ENCODE measurements at places on chromosomes 3 and 15. TPM values are rescaled to one million over a fixed set of nuclear protein-coding genes. Genes with fewer than 3 reads are reported as not detected.

DNA sequence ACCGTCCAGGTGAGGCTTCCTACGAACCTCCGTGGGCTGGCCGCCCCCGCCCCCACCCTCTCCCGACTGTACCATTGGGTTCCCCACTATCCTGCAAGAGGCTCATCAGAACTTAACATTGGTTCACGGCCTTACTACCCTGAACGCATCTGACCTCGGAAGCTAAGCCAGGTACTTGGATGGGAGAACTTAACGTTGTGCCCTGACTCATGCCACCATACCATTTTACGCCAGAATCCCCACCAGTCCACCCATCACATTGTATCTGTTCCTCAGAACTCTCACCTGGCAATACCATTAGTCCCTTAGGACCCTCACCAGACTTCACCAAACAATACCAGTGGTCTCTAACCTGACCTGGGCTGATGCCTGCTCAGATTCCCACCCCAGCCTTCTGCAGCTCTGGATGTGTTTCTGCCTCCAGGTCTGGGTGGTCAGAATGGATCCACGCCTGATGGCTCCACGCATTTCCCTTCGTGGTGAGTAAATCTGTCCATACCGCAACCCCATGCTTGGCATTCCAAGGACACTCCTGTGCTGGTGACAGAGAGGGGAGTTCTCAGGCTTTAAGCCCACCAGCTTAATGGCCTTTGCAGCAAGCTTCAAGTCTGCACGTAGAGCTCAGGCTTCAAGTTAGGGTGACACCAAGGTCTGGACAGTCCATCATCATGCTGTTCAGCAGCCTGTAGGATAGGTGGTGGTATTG lies 562 bp downstream of the TCTA start:
- no peak for DNase-seq

- DNase-seq: no peak
Observed at GRCh38 chr3:152459118-152459515, 190.4 kb downstream of the MBNL1 start.

DNA sequence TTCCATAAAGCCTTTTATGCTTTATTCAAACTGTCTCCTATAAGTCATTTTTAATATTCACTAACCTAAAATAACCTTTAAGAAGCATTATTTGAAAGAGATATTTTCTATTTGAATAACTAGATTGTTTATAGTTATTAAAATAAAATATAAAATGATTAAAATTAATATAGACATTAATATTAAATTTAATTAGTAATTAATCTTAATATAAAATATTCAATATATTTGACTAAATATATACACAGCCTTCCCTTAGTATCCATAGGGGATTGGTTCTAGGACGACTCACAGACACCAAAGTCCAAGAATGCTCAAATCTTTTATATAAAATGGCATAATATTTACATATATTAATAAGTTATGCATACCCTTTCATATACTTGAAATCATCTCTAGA lies 1014.1 kb downstream of the TBL1XR1 start:
- DNase-seq: no peak

DNA sequence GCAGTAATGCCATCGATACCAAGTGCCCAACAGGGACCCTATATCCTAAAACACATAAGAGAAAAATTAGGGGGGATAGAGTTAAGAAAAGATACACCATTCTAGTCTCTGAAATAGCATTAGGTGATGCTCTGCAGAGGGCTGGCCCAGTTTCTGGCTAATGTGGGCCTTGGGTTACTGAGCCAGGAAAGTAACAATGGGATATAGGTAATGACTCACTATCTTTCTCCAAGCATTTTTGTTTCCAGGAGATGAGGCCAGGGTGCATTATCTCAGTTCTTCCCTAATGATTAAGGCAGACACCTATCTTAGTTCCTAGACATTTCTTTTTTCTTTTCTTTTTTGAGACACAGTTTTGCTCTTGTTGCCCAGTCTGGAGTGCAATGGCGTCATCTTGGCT lies 50.0 kb downstream of the PRKAR2A start:
- no peak for DNase-seq

GRCh38 chr3:27293939-27294338 lies 75.2 kb downstream of the NEK10 start:
- DNase-seq: no peak

GRCh38 chr15:101451846-101452245 lies 37.7 kb downstream of the PCSK6 start:
- no peak for DNase-seq

DNA sequence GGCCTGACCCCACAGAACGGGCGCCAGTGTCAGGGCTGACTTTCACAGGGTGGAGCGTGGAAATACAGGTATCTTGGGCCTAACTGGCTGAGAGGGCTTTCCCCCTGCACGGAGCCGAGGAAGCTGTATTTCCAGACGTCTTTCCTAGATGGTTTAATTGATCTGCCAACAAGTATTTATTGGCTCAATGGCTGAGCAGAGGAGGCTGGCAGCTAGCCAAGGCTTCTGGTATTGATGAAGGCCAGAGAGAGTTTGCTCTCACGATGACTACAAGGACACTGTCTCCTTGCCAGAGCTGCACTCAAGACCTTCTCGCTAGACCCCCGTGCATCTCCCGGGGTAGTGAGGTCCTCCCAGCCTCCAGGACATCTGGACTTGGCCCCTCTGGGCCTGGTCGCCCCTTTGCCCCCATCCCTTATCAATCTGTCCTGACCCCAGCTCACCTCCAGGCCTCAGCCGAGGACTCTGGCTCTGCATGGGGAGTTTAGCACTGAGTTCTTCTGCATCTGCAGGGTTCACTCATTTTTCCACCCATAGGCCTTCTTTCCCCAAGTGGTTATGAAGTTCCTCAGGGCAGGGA lies 20.6 kb downstream of the SPSB4 start:
- no peak for DNase-seq

GRCh38 chr3:149009732-149010131 lies 18.4 kb downstream of the GYG1 start:
- no peak for DNase-seq

- no peak for DNase-seq
Observed at GRCh38 chr3:57421336-57421735, 122.8 kb downstream of the DNAH12 start.

DNA sequence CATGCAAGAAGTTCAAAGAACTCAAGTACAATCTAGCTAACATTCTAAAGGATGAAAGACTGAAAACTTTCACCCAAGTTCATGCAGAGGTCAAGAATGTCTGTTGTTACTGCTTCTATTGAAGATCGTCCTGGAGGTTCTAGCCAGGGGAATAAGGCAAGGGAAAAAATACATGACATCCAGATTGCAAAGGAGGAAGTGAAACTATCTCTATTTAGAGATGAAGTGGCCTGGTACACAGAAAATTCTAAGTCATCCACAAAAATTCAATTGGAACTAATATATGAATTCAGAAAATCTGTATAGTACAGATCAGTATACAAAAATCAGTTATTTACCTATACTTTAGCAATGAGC lies 693.0 kb downstream of the NR2F2 start:
- DNase-seq: no peak

DNA sequence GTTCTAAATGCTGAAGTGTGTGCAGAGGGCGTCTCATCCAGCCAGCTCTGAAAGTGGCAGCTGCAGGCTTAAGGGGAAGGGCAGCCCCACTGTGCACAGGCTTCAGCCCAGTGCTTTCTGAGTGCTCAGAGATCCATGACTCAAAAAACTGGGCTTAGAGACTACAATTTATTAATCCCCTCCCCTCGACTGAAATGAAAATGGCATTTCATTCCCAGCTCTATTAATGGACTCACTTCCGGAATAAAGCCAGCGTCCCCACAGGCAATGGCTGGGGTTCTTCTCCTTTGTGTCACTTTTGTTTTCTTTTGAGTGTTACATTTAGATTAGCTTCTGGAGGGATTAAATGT lies 55.5 kb upstream of the PLXNA1 start:
- DNase-seq: no peak

DNA sequence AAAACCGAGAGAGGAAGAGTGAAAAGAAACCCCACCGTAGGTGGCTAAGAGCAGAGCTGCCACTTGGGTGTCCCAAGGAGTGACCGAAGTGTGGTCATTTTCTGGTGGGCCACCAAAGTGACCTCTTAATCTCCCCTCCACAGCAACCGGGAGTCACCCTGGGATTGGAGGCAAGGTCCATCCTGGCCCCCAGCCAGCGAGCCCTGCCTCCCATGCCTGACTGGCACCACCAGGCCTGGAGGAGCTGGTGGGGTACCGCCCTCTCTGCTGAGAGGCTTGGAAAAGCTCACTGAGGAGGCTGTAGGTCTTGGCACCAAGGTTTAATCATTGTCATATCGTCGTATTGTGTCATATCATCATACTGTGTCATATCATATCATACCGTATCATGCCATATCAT lies 74.0 kb upstream of the TRPM1 start:
- DNase-seq: no peak

DNA sequence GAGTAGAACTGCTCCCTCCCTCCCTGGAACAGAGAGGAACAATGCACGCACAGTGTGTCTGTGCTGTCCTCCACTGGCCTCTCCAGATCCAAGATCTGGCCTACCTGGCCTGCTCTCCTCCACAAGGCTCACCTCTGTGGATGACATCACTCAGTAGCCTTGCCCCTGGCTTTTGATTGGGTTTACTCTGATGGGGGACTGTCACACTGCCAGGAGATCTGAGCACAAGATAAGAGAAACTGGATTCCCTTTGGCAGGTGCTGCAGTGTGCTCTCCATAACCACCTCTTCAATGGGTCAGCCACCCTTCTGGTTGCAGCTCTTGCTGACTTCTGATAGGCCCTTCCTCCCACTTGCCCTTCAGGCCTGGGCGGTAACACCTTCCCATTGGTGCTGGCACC lies 22.6 kb upstream of the ANO10 start:
- DNase-seq: no peak

DNA sequence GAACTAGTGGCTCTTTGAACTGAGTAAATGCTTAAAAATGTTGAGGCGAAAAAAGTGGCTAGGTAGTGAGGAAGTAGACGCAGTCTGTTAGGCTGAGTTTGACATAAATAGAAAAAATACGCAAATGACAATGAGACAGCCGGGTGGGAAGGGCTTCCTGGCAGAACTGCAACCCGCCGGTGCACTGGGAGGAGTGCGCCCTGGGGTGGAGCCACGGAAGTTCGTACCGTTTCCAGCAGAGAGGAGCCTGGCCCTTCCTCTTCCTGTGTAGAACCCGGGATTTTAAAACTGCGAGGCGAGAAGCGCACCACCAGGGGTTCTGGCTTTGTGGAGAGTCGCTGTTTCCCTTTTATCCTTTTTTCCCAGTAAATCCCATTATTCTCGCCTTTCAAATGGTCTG lies 602.6 kb downstream of the PYDC2 start:
- DNase-seq: no peak

DNA sequence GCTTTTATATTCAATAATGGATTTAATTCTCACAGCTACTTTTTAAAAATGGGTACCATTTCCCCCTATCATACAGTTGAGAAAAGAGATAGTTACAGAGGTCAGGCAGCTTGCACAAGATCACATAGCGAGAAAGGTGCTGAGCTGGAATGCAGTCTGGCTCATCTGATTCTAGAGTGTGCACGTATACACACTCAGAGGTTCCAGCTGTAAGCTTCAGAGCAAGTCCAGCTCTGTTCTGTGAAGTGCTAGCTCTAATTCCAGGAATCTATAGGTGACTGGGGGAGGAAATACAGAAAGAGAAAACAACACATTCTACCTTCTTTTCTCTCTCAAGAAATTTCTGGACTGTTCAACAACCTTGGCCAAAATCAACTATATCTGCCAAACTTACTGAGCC lies 318.7 kb downstream of the FOXP1 start:
- DNase-seq: no peak

- DNase-seq: no peak
Observed at GRCh38 chr15:40582726-40583246, 11.3 kb upstream of the KNL1 start.

DNA sequence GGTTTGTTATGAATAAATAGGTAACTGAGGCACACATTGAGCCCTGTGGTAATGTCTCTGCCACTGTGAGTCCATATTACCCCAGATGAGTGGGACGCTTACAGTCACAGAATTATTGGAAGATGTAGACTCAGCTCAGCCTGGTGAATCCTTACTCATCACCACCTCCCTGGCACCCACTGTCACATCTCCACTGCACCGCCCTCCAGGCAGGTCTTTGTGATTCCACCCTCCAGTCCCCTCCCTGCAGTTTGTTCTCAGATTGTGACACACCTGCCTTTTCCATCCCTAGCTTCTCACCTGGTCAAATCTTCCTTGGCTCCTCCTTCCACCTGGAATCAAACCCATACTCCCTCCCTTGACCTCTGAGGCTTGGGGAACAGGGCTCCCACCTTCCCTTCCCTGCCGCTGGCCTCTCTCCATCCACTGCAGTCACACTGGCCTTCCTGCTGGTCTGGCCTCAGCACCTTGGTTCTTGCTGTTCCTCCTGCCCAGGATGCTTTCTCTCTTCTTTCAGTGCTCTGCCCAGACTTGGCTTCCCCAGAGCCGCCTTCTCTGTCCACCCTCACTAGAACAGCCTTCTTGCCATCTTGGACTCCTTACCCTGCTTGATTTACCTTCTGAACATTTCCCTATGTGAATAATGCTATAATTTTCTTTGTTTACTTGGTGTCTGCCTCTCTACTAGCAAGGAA lies 9.4 kb downstream of the SLC6A20 start:
- no peak for DNase-seq

DNA sequence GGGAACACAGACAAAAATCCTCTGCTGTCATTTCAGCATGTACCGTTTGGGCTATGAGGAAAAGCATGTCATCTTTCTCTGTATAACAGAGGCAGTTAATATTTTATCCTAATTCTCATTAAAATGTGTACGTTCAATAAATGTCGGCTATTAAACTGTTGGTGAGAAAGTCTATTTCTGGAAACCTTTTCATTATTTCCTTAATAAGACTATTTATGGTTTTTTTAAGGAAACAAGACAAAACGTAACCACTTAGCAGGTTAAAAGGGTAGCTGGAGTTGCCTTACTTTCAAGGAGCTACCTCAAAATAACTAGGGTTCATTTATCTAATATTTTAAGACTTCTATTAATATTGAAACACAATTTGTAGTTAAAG lies 1.8 kb upstream of the STT3B start:
- DNase-seq: no peak

GRCh38 chr3:62723166-62723913 lies 151.9 kb downstream of the CADPS start:
- no peak for DNase-seq

DNA sequence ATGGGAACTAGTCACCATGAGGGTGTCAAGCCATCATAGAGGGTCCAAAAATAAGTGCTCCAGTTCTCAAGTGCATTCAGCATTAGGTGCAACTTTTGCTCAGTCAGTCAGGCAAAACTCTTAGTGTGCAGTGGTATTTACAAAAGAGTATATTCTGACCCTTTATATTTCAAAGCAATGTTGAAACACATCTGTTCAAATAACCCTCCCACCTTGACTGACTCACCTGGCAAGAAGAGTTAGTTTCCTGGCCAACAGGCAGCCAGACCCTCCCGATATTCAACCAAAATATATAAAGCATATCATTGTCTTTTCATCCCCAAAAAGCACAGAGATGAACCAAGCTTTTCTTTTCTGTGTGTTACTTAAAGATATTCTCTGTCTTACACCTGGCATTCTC lies 7.6 kb upstream of the COL8A1 start:
- no peak for DNase-seq

GRCh38 chr3:71563827-71564226 lies 19.7 kb downstream of the FOXP1 start:
- no peak for DNase-seq

Gene HRH1
- 12.0 TPM for total RNA-seq

Gene MYD88
- 70.2 TPM for total RNA-seq

Gene SEMA7A
- 5.4 TPM for total RNA-seq

Gene CERS3
- total RNA-seq: not detected

Gene ZNF609
- 45.4 TPM for total RNA-seq

Gene DYNC1LI1
- 37.8 TPM for total RNA-seq

Gene CHRNA7
- 0.75 TPM for total RNA-seq

Gene MKRN3
- 2.5 TPM for total RNA-seq

Gene CHRNA3
- total RNA-seq: not detected

Gene CCDC51
- total RNA-seq: 11.4 TPM

Gene DAZL
- not detected for total RNA-seq

Gene SCG3
- total RNA-seq: 0.17 TPM

Gene WNT5A
- 24.5 TPM for total RNA-seq

Gene NPTN
- total RNA-seq: 131 TPM
